ENCODE measurements at places on chromosomes 12 and 14.

DNA sequence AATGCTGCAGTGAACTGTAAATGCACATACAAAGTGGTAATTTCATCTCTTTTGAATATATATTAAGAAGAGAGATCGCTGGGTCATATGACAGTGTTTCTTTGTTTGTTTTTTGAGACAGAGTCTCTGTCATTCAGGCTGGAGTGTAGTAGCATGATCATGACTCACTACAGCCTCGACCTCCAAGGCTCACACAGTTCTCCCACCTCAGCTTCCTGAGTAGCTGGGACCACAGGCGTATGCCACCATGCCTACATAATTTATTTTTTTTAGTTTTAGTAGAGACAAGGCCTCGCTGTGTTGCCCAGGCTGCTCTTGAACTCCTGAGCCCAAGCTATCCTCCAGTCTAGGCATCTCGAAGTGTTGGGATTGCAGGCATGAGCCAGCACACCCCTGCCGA is 62.4 kb upstream of the ACSS3 start:
- DNase-seq: no peak

DNA sequence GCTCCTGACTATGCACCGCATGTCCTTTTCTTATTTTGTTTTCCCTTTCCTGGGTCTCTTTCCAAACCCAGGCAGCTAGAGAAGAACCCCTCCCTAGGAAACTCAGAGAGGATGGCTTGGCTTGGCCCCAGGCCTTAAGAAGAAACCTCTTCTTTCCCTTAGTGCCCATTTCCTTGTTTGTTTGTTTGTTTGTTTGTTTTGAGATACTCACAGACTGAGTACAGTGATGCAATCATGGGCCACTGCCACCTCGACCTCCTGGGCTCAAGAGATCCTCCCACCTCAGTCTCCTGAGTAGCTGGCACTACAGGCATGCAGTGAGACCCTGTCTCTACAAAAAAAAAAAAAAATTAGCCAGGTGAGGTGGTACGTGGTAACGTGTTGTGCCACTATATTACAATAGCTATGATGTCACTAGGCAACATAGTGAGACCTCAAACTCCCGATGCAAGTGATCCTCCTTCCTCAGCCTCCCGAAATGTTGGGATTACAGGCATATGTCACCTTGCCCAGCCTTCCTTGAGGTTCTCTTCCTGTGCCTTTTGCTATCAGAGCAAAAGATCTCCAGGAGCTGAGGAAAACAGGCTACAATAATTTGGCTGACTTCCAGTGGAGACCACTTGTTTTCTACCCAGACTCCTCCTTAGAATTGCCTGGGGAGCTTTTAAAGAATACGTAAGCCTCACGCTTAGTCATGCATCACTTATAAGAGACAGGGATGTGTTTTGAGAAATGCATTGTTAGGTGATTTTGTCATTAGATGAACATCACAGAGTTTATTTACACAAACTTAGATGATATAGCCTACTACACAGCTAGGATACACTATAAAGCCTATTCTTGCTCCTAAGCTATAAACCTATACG is 34.5 kb upstream of the LGALS3 start:
- no peak for DNase-seq

- DNase-seq: no peak
These were observed 379.4 kb downstream of the RPS29 start for GRCh38 chr14:49206828-49207227.

- DNase-seq: no peak
These were observed 798 bp downstream of the CLEC2B start for GRCh38 chr12:9868311-9868801.

GRCh38 chr14:96980835-96981234 is 183.7 kb downstream of the VRK1 start:
- no peak for DNase-seq

DNA sequence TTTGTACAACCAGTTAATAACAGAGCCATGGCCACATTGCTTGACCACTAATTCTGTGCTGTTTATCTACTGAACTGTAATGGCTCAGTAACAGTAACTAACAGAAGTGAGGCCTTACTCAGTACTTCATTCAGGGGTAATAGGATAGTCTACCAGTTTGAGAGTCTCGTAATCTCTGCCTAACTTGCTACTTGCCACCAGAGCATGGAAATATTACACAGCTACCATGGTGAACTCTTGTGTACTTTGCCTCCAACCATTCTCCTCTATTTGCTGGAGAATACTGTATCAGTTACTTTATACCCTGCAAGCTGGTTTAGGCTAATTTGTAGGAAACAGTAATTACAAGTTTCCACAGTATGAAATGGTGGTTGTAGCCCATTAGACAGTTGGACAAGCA is 10.6 kb downstream of the SCFD1 start:
- no peak for DNase-seq

- no peak for DNase-seq
These were observed at the start of gene SYT10 for GRCh38 chr12:33439587-33440011. Gene SYT10 (minus strand): TSS chr12:33439819. CDS start chr12:33439522, 297 bp downstream.

DNA sequence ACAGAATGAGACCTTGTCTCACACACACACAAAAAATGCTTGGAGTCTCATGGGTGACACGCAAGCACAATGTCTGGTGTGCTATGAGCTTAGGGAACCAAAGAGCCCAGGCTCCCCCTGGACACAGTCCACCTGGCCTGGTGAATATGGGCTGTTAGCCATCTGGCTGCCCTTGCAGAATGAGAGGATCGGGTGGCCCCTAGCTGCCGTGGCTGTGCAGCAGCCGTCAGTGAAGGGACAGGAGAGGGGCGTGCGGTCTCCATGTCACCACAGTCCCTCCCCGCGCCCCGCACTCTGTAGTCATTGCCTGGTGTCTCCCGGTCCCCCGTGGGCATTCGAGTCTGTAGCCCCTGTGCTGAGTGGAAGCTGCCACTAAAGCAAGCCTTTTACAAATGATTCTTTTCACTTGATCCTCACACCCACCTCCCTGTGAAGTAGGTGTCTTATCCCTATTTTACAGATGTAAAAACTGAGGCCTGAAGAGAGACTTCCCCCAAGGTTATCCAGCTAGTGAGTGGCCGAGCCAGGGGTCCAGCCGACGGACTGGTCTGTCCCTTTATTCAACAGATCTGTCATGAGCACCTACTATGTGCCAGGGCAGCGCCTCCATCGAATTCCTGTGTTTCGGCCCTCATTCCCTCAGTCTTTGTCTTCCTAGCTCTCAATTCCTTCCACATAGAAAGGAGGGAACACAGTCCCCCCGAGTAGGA is 18.8 kb downstream of the MVK start:
- DNase-seq: no peak

DNA sequence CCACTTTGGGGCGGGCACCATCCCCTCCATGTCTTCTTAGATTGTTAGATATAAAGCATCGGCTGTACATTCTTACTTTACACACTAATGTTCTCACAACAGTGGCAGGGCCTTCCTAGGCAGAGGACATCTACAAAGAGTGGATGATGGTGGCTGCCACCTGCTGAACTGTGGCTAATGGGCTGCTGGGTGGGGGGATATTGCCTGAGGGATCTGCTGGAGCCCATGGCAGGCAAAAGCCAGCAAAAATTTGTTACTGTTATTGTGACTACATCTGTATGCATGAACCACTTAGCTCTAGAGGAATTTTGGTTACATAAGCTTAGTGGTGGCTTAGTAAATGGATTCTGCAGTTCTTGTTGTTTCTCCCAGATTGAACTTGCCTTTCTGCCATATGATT is 52.6 kb downstream of the DIP2B start:
- DNase-seq: no peak

All from GM19239 (cell line).